ENCODE measurements at places on chromosomes 3 and 15.

DNA sequence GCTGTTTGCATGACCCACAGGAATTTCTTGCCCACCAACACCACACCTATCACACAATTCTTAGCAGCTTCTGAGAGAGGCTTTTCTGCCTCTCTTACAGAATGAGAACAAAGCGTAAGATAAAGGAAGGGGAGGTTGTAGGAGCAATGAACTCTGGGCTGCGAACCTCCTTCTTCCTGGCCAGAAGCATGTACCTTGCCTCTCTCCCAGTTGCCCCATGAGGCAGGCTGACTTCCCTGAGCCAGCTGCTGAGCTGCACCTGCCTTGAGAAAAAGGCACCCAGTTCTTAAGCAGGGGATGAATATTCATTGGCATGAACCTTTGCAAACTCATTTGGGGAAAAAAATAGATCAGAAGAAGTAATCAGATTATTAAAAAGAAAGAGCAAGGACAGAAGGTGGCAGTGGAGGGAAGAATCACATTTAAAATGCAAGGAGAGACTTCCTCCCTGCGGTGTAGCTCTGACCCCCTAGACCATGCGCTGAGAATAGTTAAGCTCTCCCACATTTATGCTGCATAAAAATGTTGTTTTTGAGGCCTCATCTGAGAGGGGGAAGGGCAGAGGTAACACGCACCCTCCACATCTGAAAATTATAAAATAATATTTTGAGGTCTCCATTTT, 304.8 kb downstream of the EPHB1 start:
- H3K4me1 ChIP-seq, result no peaks in the 10 kb centered on the region
- DNase-seq, result no peak
- H3K4me3 ChIP-seq, result no peak overlapping the region
- no peaks in the 10 kb centered on the region for H3K36me3 ChIP-seq

DNA sequence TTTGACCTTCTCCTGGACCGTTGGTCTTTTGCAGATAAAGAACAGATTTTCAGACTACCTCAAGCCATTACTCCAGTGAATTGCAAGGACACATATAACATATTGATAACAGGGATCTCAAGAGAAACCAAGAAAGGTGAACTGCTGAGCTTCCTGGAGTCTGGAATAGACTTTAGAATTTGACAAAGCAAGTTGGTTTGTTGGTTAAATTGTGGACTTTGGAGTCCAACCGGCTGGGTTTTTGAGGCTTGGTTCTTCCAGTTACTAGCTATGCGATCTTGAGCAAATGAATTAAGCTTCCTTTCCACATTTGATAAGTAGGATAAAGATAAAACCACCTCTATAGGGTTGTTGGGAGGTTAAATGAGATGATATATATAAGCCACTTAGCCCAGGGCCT, 233.1 kb downstream of the SHQ1 start:
- no peaks in the 10 kb centered on the region for H3K4me1 ChIP-seq
- H3K36me3 ChIP-seq, result no peaks in the 10 kb centered on the region
- DNase-seq, result no peak
- H3K27ac ChIP-seq, result no peak overlapping the region
- H3K4me3 ChIP-seq, result no peak overlapping the region
- no peaks in the 10 kb centered on the region for H3K27me3 ChIP-seq

GRCh38 chr3:123767009-123767372, 117.1 kb downstream of the MYLK start:
- H3K27me3 ChIP-seq, result no peaks in the 10 kb centered on the region
- H3K36me3 ChIP-seq, result no peaks in the 10 kb centered on the region
- H3K4me3 ChIP-seq, result no peak overlapping the region
- H3K4me1 ChIP-seq, result no peaks in the 10 kb centered on the region
- H3K27ac ChIP-seq, result no peak overlapping the region

DNA sequence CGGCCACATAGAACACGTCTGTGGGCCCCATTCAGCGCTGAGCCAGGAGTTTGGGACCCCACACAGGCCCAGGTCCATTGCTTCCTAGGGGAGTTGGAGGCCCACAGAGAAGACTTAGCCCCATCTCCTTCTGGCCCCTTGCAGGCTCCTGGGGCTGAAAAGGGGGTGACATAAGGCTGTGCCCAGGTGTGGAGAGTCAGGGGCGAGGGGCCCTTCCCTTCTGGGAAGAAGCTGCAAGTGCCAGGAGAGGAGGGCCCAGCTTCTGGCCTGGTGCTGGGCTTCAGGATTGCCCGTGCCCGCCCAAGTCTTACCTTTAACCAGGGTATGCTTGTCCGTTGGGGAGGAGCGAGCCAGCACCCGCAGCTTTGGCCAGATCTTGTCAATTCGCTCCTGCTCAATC, 28.9 kb upstream of the SEC13 start:
- H3K36me3 ChIP-seq, result no peaks in the 10 kb centered on the region
- no peak for DNase-seq
- H3K4me3 ChIP-seq, result no peak overlapping the region
- no peaks in the 10 kb centered on the region for H3K4me1 ChIP-seq
- H3K27ac ChIP-seq, result no peak overlapping the region

Data from H1 (cell line).